ENCODE measurements at places on chromosomes 3 and 15.

DNA sequence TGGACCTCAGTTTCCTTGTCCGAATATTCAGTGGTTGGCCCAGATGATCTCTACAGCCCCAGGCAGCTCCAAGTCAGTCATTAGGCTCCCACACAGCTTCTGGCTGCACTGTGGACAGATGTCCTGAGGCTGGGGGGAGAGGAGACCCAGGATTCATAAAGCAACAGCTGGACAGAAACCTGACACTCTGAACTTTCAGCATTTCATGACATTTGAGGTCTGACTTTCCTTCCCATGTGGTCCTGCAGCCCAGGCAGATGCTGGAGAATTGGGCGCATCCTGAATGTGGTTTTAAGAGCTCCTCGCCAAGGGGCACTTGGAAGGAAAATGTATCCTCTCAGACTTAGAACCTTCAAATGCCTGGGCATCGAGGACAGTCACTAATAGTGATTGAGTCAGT is 307.6 kb upstream of the LRRFIP2 start:
- no peak for DNase-seq

DNA sequence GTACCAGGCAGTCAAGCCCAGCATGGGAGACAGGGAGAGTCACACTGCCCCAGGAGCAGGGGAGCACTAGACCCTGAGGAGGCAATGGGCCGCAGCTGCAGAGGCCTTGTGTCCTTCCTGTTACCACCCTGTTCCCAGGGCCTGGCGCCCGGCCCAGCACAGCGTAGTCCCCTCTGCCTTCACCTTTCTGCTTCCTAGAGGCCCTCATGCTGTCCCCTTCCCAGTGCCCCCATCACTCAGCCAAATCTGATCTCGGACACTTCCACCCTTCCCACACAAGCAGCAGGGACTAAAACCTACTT is 6.9 kb upstream of the TBC1D2B start:
- DNase-seq, result no peak

DNA sequence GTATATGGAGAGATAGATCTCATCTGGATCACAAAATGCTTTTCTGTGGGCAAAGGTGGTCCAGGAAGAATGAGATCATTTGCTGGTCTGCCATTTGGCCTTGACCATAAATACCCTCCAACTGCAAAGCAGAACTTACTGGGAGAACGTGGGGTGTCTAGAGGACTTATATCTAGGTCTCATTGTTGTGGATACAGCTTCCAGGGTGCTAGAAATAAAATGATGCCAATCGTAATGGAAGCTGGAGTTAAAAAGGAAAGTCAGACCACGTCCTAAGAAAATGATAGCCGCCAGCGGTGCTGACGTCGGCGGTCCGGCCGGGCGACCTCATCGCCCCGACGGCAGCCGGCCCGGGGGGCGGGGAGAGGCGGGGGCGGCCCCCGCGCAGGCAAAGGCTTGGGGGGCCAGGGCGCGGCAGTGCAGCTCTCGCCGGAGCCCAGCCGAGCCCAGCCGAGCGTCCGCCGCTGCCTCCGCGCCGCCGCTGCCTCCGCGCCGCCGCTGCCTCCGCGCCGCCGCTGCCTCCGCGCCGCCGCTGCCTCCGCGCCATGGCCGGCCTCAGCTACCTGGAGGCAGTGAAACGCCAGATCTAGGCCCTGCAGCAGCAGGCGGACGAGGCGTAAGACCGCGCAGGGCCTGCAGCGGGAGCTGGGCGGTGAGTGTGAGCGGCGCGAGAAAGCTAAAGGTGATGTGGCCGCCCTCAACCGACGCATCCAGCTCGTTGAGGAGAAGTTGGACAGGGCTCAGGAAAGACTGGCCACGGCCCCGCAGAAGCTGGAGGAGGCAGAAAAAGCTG is 89.5 kb downstream of the EOMES start:
- no peak for DNase-seq

GRCh38 chr3:192068464-192069254 is 607.7 kb downstream of the PYDC2 start:
- no peak for DNase-seq

DNA sequence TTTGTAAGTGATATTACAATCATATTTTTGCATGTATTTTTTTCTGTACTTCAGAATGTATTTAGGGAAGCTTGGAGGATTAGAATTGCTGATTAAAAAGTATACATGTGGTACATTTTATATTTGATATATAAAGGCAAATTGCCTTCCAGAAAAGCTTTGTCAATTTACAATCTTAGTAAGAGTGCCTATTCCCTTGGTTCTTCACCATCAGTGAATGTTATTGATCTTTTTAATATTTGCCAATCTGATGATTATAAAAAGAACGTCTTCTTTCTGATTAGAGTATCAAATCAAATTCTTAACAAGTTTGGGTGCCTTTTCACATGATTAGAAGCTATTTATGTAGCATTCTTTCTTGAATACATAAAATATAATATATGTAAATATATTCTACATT is 9.1 kb downstream of the WDR49 start:
- no peak for DNase-seq

DNA sequence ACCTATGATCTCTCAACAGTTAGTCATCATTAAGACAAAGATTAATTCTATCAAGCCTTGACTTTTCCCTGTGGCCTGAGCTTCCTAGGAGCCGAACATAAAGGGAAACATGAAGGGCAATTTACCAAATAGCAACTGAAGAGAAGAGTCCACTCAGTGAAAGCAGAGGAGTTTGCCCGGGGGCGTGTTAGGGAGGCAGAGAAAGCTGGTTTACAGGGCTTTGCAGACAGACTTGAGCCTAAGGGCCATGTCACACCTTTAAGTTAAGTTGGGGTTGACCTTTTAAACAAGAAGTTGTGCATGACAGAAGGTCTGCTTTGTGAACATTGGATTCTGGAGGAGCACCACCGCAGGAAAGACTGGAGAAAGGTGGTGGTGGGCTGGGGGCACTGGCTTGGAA is 701.8 kb upstream of the CFAP20DC start:
- no peak for DNase-seq

GRCh38 chr3:105656651-105657504 is 211.9 kb downstream of the CBLB start:
- DNase-seq, result no peak

- no peak for DNase-seq
Measured at GRCh38 chr3:190696777-190697501, 165.6 kb downstream of the GMNC start.

DNA sequence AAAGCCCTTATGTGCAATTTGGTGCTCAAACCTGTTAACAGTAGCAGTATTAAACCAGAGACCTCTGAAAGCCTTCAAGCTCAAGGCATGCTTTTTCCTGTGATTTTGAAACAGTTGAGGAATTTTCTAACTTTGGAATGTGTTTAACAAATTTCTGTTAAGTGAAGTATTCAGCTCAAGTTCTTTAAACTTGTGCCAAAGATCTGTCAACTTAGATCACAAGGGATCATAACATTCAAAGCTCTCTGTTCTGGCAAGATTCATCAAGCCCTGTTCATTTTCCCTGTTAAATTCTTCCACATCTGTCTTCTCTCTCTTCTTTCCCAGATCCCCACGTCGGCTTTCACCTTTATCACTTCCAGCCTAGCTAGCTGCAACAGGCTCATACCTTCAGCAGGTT is 28.8 kb upstream of the RYK start:
- no peak for DNase-seq

GRCh38 chr3:41302295-41302694 is 103.0 kb downstream of the CTNNB1 start:
- no peak for DNase-seq

GRCh38 chr3:16866571-16866970 is 18.2 kb upstream of the PLCL2 start:
- DNase-seq, result no peak

- DNase-seq, result no peak
Measured at GRCh38 chr3:46365737-46366524, 4.8 kb upstream of the CCR5 start.

DNA sequence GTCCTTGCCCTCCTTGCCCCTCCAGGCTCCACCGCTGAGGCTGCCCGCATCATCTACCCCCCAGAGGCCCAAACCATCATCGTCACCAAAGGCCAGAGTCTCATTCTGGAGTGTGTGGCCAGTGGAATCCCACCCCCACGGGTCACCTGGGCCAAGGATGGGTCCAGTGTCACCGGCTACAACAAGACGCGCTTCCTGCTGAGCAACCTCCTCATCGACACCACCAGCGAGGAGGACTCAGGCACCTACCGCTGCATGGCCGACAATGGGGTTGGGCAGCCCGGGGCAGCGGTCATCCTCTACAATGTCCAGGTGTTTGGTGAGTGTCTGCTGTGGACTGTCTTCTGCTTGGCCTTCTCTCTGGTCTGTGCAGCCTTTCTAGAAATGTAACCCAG is 61.0 kb downstream of the BOC start:
- no peak for DNase-seq

DNA sequence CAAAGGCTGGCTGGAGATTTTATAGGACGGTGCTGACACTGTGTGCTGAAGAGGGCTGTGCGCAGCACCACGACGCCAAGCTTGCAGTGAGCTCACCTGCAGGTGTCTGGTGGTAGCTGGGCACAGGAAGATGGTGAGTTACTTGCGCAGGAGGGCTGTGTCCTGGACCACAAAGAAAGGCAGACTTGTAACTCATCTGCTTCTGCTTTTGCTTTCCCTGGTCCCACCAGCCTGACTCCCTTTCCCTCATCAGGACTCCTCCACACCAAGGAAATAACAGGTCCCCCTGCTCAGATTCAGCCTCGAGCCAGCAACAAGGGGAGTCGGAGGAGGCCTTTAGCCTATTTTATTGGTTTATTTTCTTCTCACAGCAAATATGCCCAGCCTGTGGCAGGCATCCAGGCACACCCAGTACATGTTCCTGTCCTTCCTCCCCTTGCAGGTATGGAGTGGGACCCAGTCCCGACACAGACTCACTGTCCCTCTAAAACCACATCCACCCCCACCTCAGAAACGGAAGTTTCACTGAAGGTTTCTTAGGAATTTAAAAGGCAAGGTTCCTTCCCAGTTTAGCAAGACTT is 35.6 kb upstream of the FLNB start:
- DNase-seq, result no peak

DNA sequence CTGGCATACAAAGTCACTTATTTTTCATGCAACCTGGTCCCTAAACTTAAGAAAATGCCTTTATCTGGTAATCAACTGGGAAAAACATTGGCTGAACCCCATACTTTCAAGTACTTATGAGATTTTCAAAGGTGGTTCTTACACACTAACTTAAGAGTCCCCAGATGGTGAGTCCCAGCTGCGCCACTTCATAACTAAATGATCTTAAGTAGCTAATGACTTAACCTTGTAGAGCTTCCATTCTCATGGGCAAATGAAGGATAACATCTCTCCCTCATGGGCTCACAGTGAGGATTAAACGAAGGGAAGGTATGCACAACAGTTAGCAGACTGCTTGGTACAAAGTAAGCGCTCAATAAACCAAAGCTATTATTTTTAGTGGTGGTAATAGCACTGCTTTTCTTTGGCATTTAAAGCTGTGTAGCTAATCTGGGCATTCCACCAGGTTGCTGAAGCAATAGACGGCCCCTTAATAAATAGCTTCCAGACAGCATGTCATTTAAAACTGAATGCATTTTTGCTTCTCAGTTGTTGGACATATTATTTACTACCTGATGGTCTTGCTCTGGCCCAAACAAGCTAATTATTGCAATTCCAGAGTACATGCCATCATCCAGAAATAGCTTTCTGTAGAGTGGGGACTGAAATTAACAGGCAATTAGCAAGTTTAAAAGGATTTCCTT is 55.4 kb downstream of the LIPC start:
- DNase-seq, result no peak

- no peak for DNase-seq
Measured at GRCh38 chr15:59998950-59999611, 5.0 kb upstream of the FOXB1 start.

- DNase-seq, result no peak
Measured at GRCh38 chr3:16695710-16696109, 90.5 kb upstream of the DAZL start.

DNA sequence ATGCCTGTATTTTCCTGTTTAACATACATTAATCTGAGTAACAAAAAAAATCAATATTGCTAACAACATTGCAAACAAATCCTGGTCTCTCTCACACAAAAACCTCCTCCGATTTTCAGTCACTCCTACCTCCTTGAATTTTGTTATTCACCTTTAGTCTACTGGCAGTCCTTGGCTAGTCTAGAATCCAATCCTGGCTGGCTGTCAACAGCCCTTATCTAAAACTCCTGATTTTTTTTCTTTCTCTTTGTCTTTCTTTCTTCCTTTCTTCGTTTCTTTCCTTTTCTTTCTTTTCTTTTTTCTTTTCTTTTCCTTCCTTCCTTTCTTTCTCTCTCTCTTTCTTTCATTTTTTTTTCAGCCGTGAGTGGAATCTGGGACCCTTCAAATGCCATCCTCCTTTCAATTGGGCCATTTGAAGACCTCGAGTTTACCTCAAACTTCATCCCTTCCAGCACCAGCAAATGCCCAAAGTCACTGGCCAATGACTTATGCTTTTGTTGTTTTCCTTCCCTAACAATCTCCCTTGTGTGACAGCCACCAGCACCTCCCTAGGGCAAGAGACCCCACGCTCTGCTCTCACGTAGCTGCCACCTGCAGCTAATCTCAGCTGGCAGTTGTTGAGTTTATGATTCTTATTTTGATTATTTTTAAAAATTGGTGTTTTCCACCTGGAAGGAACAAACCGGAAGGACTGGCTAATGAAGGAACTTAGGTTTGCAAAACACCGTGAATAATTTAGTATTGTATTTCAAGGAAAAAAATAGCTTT is 6.8 kb upstream of the ONECUT1 start:
- DNase-seq, result no peak

DNA sequence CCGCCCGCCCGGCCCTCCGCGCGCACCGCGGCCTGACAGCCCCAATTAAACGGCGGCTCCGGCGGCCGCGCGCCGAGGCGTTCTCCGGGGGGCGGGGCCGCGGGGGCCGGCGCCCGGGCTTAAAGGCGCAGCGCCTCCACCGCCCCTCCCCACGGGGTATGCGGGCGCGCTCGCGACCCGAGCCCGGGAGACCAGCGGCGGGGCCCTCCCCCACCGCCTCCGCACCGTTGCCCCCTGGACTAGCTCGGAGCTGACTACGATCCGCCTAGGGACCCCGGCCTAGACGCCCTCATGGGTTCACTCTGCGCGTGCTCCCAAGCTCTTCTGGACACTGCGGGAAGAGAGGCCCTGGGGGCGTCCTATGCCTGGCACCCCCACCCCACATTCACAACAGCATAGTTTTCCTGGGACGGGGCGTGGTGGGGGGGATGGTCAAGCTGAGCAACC is at the start of gene DUSP7:
Gene DUSP7 (minus strand): TSS at position 51 of the 447 bp plus-strand sequence. CDS start 205 bp downstream, outside the sequence.
- DNase-seq, result no peak

GRCh38 chr3:145118303-145118702 is 1042.7 kb downstream of the PLOD2 start:
- DNase-seq, result no peak

DNA sequence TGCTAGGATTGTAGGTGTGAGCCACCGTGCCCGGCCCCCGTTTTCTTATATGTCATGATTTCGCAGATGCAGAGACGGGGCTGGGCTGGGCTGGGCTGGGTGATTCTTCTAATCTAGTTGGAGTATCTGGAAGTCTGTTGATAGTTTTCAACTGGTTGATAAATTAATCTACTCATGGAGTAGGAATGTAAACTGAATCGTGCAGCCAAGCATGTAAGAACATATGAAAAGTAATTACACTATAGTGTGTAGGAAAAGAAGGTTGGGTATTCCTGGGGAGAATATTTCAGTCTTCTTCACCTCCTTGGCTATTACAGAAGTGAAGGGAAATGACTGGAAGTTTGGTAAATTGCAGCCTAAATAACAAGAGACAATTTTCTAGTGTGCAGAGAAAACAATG is 82.6 kb upstream of the MAGI1 start:
- no peak for DNase-seq

- DNase-seq, result no peak
Measured at GRCh38 chr3:190086191-190086590, 34.5 kb downstream of the P3H2 start.
